Inflammatory macrophage treated with lipopolysaccharide for 4 hours (primary cell): ENCODE measurements at places on chromosomes 12 and 14.

- no peak for DNase-seq
Observed at GRCh38 chr12:45928309-45928708, 62.1 kb downstream of the SCAF11 start.

DNA sequence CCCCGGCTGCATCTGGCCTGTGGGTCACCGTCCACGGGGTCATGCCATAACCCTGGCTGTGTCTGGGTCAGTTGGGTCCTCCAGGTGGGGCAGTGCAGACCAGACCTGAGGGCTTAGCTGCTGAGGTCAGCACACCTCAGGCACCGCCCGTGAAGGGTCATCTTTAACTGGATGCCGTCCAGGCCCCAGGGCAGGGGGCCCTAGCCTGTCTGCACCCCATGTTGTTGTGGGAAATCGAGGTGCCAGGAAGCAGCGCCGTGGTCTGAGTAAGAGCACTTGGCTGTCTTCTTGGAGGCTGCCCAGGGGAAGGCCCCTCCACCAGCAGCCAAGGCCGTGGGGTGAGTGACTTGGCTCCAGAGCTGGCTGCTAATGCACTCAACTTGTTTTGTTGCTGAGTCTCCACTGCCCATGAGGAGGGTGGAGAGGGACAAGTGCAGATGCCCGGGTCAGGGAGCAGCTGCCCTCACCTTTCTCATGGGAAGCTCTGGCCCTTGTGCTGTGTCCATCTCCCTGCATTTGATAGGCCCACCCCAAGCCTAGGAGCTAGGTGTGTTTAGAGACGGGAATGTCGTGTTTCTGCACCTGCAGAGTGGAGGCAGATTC is 317.2 kb downstream of the TMEM121 start:
- no peak for DNase-seq

DNA sequence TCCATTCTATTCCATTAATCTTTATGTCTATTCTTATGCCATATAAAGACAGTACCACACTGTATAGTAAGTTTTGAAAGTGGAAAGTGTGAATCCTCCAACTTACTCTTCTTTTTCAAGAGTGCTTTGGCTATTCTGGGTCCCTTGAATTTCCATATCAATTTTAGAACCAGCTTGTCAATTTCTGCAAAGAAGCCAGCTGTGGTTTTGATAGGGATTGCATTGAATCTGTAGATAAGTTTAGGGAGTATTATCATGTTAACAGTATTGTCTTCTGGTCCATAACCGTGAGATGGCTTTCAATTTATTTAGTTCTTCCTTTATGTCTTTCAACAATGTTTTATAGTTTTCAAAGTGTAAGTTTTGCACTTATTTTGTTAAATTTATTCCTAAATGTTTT is 34.2 kb upstream of the GCH1 start:
- DNase-seq = no peak

DNA sequence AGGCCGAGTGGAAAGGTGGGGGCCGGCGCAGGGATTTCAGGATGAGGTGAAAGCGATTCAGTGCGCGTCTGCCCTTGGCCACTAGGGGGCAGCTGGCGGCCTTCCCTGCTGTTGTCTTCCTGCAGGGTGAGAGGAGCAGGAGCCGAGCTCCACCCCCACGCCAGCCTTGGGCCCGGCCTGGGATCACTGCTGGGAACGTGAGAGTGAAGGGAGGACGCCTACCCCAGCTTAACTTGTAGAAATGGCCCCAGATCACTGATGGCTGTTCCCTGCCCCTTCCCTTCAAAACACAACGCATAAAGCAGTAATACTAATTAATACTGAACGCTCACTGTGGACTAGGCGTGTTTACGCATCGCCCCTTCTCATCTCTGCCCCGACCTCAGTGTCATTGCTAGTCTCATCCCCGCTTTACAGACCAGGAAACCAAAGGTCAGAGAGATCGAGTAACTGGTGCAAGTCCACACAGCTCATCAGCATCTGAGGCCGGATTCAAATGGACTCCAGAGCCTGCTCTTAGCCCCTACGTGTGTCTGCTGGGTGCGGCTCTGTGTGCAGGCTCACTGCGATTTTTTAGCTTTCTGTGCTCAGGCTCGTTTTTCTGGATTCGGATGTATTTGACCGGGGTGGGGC is 24.3 kb downstream of the MVK start:
- DNase-seq = peak; percentile 63

- peak; percentile 86 for DNase-seq
Observed at GRCh38 chr12:94263011-94263811, 114.8 kb downstream of the PLXNC1 start.

DNA sequence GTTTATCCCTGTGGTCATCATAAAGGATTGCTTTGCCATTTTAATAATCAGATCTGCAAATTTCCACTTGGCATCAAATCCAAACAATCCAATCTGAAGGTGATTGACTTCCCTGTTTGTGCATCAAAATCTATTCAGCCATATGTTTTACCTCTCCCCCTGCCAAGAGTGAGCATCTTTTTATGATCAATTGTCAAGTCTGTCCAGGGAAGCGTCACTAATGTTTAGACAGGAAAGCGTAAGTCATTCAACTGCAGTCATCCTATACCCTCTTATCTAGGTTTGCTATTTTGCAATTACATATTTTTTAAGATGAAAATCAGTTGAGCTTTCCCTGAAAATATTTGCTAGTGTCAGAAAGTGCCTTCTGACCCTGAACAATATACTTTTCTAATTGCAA is 1224.1 kb upstream of the SEL1L start:
- DNase-seq = no peak

GRCh38 chr14:72714094-72714493 is 179.8 kb downstream of the DPF3 start:
- no peak for DNase-seq

GRCh38 chr12:68977335-68977734 is 44.4 kb upstream of the CPM start:
- no peak for DNase-seq

DNA sequence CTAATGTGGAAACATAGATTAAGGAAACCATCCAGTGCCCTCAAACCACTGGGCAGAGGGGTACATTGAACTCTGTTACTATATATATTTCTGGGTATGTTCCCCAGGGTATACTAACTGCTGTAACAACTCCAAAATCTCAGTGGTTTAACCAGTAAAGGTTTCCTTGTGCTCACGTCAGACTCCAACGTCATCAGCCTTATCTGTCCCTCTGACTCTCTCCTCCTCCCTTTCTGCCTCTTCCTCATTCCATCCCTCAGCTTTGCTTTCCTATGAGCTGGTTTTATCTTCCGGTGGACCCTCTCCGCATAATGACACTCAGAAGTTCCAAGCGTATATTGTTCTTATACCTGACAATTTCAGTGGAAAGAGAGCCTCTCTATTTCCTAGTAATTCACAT is 21.2 kb upstream of the SMCO2 start:
- no peak for DNase-seq

- no peak for DNase-seq
Observed at GRCh38 chr12:22598141-22598762, 26.7 kb upstream of the ETNK1 start.

GRCh38 chr14:53953002-53953827 is 3.4 kb downstream of the BMP4 start:
- DNase-seq = no peak

DNA sequence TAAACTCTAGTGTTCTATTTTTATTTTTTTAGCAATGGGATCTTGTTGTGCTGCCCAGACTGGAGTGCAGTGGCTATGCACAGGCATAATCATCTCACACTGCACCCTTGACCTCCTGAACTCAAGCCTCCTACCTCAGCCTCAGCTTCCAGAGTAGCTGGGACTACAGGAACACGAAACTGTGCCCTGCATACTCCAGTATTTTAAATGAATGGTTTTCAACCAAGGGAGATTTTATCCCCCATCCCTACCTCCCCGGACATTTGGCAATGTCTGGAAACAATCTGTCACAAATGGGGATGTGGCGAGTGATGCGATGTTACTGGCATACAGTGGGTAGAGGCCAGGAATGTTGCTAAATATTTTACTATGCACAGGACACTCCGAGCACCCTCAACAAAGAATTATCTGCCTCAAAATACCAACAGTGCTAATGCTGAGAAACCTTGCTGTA is 2.1 kb downstream of the CBX5 start:
- peak; percentile 68 for DNase-seq

DNA sequence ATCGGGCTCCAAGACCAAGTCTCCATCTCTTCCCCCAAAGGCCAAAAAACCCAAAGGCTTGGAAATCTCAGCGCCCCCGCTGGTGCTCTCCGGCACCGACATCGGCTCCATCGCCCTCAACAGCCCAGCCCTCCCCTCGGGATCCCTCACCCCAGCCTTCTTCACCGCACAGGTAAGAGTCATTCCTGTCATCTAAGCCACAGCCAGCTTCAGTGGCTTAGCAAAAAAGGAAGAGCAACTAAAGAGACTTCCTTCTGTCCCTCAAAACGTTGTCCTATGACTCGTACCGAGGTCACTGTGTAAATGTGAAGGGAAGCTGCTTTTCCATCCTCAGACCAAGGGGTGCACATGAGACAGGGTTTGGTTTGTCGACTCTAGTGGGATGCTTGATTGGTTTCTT is 53.4 kb downstream of the ELK3 start:
- no peak for DNase-seq

GRCh38 chr14:68474741-68475140 is 318.1 kb downstream of the ZFP36L1 start:
- DNase-seq = no peak

- DNase-seq = no peak
Observed at GRCh38 chr14:26330982-26331381, 266.9 kb downstream of the NOVA1 start.

DNA sequence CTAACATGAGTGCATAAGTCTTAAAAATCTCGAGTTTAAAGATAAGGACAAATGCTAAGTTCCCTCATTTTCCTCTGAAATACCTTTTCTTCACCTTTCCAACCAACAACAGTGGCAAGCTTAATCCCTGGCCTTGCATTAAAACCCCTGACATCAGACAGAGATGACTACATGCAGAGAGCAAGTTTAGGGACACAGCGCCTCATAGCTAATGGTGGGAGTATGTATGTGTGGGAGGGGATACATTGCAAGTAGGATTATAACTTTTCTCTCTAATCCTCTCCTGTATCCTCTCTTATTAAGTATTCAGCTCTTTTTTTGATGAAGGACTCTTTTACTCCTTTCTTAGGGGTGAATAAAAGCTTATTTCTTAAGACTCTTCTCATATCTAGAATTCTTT is 547.1 kb downstream of the CCER1 start:
- no peak for DNase-seq

DNA sequence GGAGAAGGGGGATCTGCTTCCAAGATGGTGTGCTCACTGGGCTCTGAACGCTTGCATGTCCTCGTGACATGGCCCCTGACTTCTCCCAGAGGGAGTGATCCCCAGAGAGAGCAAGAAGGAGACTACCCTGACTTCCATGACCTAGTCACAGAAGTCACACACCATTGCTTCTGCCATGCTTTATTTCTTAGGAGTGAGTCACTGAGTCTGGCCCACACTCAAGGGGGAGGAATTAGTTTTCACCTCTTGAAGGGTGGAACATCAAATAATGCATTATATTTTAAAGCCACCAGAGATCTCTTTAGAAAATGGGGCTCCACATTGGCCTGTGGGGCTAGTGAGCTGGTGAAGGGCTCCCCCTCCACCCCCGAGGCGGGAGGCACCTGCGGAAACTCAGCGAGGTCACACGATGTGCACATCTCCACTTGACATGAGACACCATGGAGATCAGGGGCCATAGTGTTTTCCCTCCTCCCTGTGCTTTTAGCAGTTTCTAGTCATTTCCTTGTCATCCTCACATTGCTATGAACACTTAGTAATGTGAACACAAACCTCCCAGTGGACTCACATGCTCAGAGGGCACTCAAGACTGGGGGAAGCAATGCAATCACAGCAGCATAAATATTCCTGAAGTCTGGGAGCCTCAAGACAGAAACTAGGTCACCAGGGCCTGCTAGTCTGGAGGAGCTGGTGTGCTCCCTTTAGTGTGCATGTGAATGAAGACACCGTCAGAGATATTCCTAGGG is 87.4 kb upstream of the FZD10 start:
- no peak for DNase-seq

DNA sequence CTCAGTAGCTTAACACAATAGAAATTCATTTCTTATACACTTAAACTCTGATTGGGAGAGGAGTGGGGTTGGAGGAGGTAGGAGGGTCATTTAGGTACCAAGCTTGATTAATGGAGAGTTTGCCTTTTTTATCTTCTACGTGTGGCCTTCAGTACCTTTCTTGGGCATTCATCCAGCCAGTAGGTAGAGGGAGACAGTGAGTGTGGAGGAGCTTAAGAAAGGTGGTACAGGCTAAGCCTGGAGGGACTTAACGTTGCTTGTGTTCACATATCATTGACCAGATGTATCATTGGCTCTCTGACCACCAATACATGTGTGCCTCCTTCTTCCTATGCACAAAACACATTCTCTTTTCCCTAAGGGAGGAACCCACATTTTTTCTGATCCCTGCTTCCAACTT is 232.9 kb upstream of the CRY1 start:
- no peak for DNase-seq

- DNase-seq = peak; percentile 44
Observed at GRCh38 chr12:88185988-88186387, 43.9 kb downstream of the TMTC3 start.

- no peak for DNase-seq
Observed at GRCh38 chr12:130831876-130832405, 7.1 kb downstream of the STX2 start.

DNA sequence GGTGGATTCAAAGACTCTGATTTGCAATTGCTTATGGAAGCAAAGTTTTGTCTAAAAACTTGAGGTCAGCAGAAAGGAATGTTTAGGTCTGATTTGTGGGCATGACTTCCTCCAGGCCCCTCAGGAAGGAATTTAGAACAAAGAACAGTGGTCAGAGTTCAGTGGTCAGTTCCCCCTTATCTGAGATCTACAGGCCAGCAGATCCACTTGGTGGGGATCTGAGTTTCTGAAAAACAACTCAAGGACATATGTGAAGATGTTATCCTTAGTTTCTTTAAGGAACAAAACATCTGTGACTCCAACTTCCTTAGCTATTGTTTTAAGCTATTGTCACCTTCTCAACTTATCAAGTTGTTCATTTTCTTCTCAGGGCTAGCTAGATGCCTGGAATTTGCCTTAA is 28.0 kb upstream of the NAA30 start:
- DNase-seq = no peak

DNA sequence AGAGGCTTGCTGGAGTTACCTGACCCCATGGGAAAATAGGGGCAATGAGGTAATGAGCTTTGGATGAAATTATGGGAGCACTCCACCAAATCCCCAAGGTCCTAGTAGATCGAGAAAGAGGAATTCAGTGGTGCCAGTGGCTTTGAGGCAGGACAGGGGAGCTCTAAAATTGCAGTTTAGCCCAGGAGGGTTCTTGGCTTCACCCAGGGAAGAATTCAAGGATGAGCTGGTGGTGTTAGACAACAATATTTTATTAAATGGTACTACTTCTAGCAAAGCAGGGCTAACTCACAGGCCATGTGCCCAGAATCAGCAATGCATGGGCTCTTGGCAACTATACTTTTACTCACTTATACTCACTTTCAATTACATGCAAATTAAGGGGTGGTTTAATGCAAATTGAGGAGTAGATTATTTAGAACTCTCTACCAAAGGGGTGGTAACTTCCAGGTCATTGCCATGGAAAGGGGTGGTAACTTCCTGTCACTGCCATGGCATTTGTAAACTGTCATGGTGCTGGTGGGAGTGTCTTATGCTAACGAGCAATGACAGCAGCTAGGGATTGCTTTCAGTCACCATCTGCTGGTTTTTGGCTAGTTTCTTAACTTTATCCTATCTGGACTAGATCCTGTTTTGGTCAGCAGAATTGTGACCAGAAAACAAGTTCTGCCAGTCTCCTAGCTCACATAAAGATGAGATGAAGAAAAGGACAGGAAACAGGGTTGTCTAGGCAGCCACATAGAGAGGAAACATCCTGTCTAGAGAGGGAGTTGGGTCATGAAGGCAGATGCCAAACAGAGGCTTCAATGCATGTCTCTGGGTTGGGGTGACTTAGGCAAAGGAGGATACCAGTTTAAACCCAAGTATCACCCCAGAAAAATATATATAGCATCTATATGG is 64.7 kb downstream of the ZNF641 start:
- DNase-seq = peak; percentile 27
